ENCODE measurements at places on chromosomes 6 and 20.

DNA sequence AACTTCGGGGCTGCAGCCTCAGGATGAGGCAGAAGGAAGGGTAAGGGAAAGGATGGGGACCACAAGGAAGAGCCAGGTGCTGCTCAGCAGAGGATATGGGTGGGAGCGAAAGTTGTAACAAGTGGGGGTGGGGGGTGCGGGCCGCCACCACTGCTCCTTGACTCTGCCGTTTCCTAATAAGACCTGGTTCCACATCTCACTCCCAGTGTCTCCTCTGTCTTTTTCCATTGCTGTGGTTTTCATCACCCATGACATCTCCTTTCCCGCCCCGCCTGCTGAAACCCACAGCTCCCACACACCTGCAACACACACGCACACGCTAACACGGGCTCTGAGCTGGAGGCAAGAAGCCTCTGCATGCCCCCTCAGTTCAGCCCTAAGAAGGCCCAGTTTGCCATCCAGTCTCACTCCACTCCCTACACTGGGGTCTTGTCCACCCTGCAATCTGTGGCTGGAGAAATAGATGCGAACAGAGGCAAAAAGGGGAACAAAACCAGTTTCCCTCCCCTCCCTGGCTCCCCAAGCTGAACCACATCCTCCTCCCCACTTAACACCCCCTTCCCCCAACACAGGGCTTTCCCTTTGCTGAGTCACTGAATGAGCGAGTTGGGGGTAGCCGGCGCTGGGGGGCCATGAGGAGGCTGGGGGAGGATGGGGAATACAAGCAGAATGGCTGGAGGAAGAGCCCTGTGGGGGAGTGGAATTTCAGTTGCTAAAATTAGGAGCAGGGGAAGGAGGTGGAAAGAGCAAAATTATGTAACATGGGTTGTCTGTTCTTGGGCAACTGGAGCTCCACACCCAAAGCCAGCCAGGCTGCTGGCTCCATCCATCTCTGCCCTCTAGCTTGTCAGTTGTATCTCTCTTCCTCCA lies 11.5 kb downstream of the NFKBIL1 start:
- peak; percentile 32 for DNase-seq

DNA sequence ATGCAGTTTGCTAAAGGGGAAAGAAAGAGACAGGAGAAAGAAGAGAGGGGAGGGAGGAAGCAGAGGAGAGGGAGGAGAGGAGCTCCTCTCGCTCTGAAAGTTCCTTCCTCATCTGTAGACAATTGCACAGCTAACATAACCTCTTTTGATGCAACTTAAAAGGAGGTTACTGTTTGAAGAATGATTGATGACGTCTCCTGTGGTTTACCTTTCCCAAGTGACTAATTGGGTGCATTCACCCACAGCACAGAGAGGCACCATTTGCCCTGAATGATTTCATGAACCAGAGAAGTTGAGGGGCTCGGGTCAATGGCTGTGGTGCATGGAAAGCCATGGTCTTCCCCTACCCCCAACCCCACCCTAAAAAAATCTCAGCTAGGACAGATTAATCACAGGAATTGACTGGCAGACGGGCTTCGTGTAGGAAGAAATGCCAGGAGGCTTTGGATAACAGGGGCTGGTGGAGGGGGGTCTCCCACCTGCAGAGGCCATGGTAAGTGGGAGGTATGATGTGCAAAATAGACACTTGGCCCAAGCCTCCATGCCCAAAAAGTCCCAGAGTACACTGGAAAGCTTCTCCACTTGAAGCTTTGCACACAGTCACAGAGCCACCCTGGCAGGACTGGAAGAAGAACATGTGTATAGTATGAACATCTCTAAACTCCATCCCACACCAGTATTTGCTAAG lies 213.7 kb downstream of the ANKRD60 start:
- no peak for DNase-seq

DNA sequence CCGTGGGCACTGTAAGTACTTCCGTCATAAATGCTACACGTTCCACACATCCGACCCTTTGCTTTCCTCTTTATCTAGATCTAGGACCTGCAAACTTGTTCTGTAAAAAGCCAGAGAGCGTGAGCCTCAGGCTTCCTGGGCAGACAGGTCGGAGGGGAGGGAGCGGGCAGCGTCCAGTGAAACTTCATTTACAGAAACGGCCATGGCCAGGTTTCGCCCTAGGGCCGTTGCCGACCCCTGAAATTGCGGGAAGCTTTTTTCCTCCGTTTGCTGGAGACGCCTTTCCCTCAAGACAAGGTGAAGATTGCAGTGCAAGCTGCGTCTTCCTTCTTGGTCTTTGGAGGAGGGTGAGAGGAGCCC lies 155.4 kb downstream of the DLL1 start:
- no peak for DNase-seq

- no peak for DNase-seq
Measured at GRCh38 chr6:21937466-21937865, 343.9 kb downstream of the SOX4 start.

- DNase-seq: no peak
Measured at GRCh38 chr6:776528-776931, 83.6 kb upstream of the EXOC2 start.

- DNase-seq: no peak
Measured at GRCh38 chr20:35502352-35502751, 27.1 kb downstream of the C20orf173 start.

- no peak for DNase-seq
Measured at GRCh38 chr20:25439328-25439727, 31.9 kb downstream of the GINS1 start.

- DNase-seq: peak; percentile 57
Measured at GRCh38 chr20:34709831-34710567, 5.9 kb downstream of the TP53INP2 start.

GRCh38 chr6:54206510-54206909 lies 95.3 kb downstream of the MLIP start:
- DNase-seq: no peak

DNA sequence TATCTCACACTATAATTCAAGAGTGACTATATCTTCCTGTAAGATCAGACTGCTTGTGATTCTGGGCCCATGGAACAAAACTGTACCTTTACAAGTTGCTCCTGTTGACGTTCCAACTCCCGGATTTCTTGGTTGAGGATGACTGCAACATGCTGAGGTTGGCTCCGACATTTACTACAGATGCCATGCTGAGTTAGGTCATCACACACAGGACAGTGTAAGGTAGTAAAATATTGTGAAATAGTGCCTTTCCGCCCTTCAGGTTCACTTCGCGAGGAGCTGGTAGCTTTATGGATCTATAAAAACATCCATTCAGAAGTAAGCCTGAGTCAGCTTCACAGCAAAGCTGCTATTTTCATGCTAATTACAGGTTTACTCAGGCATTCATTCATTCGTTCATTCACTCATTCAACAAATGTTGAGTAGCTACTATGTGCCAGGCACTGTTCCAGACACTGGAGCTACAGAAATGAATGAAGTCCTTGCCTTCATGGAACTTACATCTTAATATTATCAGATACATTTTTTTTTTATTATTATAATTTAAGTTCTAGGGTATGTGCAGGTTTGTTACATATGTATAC lies 175.7 kb downstream of the REV3L start:
- no peak for DNase-seq

DNA sequence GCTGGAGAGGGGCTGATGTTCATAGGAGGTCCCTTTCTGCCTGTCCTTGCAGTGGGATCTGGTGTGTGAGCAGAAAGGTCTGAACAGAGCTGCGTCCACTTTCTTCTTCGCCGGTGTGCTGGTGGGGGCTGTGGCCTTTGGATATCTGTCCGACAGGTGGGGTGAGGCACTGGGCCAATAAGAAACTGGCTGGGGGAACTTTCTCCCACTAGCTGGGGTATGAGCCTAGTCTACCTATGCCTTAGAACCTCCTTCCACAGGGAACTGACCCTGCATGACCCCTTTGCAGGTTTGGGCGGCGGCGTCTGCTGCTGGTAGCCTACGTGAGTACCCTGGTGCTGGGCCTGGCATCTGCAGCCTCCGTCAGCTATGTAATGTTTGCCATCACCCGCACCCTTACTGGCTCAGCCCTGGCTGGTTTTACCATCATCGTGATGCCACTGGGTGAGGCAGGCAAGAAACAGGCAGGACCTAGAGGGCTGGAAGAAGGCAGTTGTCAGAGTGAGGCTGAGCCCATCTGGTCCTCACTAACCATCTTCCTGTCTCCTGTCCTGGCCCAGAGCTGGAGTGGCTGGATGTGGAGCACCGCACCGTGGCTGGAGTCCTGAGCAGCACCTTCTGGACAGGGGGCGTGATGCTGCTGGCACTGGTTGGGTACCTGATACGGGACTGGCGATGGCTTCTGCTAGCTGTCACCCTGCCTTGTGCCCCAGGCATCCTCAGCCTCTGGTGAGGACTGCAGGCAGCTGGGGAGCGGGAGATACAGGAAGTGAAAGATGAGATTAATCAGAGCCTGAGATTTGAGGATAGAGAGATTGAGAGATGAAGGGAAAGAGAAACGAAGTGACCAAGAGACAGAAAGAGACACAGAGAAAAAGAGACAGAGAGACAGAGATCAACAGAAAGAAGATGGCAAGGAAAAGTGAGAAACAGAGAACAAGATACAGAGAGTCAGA lies 1.6 kb downstream of the SLC22A7 start:
- DNase-seq: no peak

- no peak for DNase-seq
Measured at GRCh38 chr6:45631396-45631795, 253.7 kb upstream of the SUPT3H start.

DNA sequence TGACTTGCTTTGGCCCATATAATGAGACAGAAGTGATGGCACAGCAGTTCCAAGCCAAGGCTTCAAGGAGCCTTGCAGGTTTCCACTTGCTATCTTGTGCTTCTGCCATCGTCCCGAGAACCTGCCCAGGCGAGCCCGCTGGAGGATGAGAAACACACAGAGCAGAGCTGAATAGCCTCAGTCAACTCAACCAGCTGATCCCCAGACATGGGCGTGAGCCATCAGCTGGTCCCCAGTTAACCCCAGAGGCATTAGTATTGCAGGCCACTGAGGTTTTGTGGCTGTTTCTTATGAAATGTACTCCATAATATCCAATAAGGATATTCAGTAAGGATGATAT lies 81.7 kb upstream of the SHLD1 start:
- DNase-seq: no peak

- no peak for DNase-seq
Measured at GRCh38 chr20:63658749-63659187, 656 bp downstream of the RTEL1 start.

- DNase-seq: no peak
Measured at GRCh38 chr6:21598674-21599023, 5.1 kb downstream of the SOX4 start.

GRCh38 chr6:166659581-166659980 lies 32.5 kb upstream of the RPS6KA2 start:
- no peak for DNase-seq

- DNase-seq: peak; percentile 88
Measured at GRCh38 chr6:34196116-34196832, 40.4 kb upstream of the HMGA1 start.

DNA sequence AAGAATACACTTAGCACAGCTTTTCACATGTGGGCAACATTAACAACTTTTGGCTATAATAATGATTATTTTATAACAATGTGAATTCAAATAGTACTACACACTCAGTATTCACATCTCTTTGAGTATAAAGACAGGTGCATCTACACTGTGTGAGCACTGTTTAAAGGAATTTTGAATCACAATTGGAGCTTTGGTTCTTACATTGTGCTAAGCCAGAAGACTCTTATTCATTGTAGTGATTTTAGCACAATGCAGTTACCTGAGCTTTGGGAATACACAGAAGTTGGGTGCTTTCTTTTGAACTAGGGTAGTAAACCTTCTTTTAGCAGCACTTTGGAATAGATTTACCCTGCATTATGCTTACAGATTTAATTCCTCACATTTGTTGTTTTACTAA lies 20.5 kb downstream of the RIMS1 start:
- no peak for DNase-seq

GRCh38 chr20:40930561-40930960 lies 98.1 kb upstream of the TOP1 start:
- no peak for DNase-seq

- no peak for DNase-seq
Measured at GRCh38 chr6:170250455-170250854, 40.4 kb downstream of the DLL1 start.

DNA sequence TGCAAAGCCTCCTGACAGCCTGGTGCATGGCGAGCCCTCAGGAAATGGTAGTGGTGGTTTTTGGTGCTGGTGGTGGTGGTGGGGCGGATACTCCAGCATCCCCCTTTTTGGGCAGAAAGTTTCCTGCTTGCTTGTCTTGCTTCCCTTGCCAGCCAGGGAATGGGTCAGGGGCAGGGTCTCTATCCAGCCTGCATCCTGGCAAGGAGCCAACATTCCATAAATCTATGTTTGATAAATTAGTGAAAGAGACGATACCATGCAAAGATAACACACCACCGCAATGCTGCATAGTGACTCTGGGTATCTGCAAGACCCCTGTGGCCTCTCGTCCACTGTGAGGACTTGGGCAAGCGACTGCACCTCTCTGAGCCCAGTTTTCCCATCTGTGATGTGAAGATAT lies 246.2 kb downstream of the LRFN2 start:
- DNase-seq: no peak

GRCh38 chr6:106894978-106895702 lies 79.4 kb downstream of the CD24 start:
- DNase-seq: no peak

GRCh38 chr20:8795404-8795803 lies 273.5 kb upstream of the PLCB4 start:
- DNase-seq: no peak

GRCh38 chr20:38337561-38338140 lies 8.6 kb upstream of the LBP start:
- DNase-seq: no peak

- DNase-seq: no peak
Measured at GRCh38 chr6:27495386-27496135, 22.7 kb upstream of the ZNF184 start.

DNA sequence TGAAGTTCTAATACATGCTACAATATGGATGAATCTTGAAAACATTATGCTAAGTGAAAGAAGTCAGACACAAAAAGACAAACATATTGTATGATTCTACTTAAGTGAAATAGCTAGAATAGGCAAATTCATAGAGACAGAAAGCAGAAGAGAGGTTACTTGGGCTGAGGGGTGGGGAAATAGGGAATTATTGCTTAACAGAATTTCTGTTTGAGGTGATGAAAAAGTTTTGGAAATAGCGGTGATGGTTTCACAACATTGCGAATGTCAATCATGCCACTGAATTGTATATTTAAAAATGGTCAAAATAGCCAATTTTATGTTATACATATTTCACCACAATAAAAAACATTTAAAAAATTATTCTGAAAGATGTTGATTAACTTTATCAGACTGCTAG lies 6.1 kb downstream of the SLC26A8 start:
- no peak for DNase-seq

DNA sequence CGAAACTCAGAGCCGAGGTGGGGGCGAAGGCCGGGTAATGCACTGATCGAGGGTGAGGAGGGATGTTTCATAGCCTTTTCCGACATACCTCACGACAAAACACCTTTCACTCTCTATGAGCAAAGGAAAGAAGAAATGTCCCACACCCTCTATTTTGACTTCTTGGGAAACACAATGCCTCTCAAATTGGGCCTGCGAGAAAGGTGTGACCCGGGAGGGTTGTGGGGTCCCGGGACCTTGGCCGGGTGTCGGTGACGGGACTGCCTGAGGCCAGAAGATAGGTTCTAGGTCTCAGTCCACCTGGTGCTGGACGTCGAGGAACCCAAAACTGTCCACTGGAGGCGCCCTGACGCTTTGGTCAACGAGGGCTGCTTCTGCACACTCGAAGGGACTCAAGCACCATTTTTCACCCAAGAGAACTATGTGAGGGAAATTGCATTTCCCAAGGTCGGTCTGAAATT lies 41.1 kb upstream of the OSTM1 start:
- no peak for DNase-seq
